Activated naive CD4-positive, alpha-beta T cell (primary cell): ENCODE measurements at places on chromosomes 3 and 15.

- DNase-seq = no peak
Observed at GRCh38 chr15:55168350-55168974, 28.3 kb downstream of the RSL24D1 start.

- no peak for DNase-seq
Observed at GRCh38 chr15:38195191-38195901, 57.3 kb upstream of the SPRED1 start.

- peak; percentile 15 for DNase-seq
Observed at GRCh38 chr3:126911162-126912026, 71.5 kb upstream of the PLXNA1 start.

- DNase-seq = no peak
Observed at GRCh38 chr15:82040862-82041261, 5.0 kb downstream of the MEX3B start.

DNA sequence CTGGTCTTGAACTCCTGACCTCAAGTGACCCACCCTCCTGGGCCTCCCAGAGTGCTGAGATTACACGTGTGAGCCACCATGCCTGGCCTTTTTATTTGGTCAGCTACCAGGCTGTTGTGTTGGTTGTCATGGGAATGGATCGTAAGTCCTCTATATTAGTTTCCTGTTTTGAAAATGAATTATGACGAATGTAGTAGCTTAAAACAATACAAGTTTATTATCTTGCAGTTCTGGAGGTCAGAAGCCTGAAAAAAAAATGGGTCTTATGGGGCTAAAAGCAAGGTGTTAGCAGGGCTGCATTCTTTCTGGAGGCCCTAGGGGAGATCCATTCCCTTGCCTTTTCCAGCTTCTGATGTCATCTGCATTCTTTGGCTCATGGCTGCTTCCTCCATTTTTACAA, 25.1 kb upstream of the HERC1 start:
- no peak for DNase-seq

- DNase-seq = no peak
Observed at GRCh38 chr15:77311020-77311419, 108.9 kb downstream of the PEAK1 start.

DNA sequence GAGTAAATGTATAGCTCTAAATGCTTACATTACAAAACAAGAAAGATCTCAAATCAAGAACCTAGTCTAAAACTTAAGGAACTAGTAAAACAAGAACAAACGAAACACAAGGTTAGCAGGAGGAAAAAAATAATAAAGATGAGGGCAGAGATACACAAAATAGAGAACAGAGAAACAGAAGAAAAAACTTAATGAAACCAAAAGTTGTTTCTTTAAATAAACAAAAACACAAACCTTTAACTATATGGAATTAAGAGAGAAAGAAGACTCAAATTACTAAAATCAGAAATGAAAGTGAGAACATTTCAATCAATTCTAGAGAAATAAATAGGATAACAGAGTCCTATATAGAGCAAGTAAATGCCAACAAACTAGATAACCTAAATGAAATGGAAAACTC, 59.6 kb downstream of the DLG1 start:
- no peak for DNase-seq

DNA sequence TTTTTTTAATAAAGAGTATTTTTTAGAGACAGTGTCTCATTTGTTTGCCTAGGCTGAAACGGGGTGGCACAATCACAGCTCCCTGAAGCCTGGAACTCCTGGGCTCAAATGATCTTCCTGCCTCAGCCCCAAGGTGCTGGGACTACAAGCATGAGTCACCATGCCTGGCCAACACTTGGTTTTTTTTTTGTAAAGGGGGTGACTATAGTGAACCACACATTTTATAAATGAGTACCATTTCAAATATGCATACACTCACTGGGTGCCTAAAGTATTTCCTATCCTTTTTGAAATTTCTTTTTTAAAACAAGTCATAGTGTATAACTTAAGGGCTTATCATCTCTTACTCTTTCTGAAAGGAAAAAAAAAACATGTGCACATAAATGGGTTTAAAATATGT, 325.2 kb upstream of the MEIS2 start:
- DNase-seq = no peak
